ENCODE measurements at places on chromosomes 1 and 21.

DNA sequence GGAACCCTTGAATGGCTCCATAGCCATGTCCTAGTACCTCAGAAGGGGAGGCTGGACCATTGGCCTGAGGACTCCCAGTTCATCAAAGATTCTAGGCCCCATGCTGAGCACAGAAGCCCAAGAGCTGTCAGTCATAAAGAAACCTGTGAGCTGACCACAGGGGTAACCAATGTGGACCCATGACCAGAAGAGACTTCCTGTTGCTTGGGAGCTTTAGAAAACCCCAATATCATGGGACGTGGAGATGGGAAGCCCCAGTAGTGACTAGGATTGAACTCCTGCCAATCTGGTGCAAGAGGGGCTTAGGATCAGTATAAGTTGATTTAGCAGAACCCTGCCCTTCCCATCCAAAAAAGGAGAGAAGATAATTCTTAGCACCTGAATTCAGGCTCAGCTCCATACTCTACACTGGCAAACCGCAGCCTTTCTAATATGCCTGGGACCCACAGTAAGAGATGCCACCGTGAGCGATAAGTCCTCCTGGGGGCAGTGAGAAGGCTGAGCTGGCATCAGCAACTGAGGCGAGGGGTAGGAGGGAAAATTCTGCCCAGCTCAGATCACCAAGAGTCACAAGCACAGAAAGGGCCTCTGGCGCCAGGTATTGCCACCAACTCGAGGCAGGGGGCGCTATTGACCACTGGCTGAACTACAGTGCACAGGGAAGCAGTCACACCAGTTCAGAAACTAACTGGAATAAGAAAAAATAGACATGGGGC lies 108.9 kb downstream of the CAPN8 start:
- DNase-seq = no peak

DNA sequence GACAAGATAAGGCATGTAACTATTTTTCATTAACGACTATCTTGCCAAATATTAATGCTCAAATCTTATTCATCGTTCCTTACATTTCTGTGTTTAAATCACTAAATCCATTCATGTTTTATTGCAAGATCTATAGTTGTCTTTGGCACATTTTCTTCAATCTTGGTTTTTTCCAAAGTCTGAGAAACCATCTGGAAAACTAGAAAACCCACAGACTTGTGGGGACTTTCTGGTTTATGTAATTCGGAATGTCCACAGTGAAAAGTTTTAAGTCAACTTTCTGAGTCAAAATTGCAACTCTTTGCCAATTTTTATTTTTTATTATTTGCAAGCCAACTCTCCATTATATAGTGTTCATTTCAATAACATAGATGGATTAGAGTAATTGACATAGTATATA lies 520.8 kb upstream of the ADAMTS5 start:
- no peak for DNase-seq

DNA sequence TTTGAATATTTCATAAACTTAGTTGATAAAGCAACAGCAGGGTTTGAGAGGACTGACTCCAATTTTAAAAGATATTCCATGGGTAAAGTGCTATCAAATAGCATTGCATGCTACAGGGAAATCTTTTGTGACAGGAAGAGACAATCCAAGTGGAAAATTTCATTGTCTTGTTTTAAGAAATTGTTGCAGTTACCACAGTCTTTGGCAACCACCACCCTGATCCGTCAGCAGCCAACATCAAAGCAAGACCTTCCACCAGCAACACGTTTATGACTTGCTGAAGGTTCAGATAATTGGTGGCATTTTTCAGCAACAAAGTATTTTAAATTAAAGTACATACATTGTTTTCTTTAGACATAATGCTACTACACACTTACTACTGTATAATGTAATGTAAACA lies 47.8 kb downstream of the ADGRL4 start:
- DNase-seq = no peak

GRCh38 chr1:75502776-75503175 lies 108.1 kb downstream of the SLC44A5 start:
- DNase-seq = no peak

- DNase-seq = no peak
These were observed 20.4 kb upstream of the RGS16 start for GRCh38 chr1:182624577-182624976.

DNA sequence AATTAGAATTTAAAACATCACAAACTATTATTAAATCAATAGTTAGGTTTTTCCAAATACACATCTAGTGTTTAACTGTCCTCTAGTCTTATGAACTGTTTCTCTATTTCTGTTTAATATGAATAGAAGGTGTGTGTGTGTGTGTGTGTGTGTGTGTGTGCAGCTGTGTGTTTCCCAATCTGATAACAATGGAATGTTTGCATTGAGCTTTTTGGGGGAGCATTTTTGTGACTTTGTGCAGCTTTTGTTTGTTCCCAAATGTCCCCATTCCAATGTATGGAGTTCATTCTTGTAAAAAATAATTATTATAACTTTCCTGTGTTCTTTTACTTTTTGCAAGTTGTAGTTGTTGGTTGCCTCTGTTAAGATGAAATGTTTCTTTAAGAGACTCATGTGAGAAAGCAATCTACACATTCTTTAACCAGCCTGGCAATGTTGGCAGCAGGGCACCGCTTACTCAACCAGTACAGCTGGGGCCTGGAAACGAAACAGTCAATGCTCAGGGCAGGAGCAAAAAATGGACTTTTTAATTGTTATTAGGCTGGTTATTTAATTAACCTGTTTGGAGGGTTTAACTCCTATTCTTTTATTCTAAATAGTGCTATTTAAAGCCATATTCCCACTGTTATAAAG lies 354.3 kb downstream of the SRGAP2C start:
- no peak for DNase-seq

GRCh38 chr1:170265234-170265633 lies 119.5 kb downstream of the NTMT2 start:
- DNase-seq = no peak

- no peak for DNase-seq
These were observed 834.3 kb downstream of the KCNT2 start for GRCh38 chr1:195773931-195774330.

- DNase-seq = no peak
These were observed 16.2 kb upstream of the MYOG start for GRCh38 chr1:203101813-203102634.
